CD4-positive, alpha-beta T cell treated with Interleukin-17A for 4 hours (primary cell): ENCODE measurements at places on chromosomes 3 and 15.

- no peak for DNase-seq
Measured at GRCh38 chr3:198017090-198017489, 57.1 kb downstream of the LMLN start.

GRCh38 chr3:17133632-17134545 lies 249.1 kb downstream of the PLCL2 start:
- no peak for DNase-seq

- no peak for DNase-seq
Measured at GRCh38 chr3:75014008-75014407, 399.5 kb upstream of the CNTN3 start.

GRCh38 chr3:64438812-64439211 lies 213.5 kb upstream of the PRICKLE2 start:
- DNase-seq, result no peak

DNA sequence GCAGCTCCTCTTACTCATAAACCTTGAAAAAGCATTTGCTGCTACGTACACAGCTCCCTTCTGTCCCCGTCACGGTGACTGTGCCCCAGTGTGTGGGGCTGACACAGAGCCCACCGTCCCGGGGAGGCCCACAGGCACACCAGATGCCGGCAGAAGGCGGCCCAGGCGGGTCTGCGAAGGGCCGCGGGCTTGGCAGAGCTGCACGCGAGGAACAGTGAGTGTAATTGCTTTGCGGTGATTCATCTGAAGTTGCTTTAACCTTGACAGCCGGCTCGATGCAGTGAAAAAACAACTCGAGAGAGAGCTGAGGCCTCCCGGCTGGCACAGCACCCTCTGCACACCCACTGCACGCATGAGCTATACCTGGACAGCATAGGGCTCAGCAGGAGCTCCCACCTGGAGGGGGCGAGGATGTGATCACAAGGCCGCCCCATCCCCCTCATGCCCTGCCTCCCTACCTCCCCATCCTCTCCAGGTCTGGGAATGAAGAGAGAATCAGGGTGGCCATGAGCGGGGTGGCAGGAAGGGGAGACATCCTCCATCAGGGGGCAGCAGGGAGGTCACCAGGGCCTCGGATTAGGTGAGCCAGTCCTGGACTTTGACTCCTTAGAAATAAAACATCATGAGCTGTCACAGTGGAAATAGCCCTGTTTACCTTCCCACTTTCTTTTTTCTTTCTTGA lies 172.7 kb downstream of the MEGF11 start:
- no peak for DNase-seq

DNA sequence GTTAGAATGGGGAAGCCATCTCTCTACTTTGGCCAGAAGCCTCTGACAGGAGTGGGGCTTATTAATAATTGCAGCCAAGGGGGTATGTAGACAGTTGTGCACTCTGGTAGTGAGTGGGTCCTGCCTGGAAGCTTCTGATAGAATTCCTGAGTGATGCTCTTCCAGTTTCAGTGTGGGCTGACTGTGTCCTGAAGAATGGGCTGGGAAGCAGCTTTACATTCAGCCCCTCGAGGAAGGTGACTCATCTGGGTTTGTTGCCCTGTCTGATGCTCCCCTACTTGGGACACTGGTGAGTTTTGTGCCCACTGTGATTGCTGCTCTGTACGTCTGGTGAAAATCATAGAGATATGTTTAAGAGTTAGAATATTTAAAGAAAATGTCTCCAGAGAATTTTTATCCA lies 444.7 kb upstream of the RBMS3 start:
- DNase-seq, result no peak

DNA sequence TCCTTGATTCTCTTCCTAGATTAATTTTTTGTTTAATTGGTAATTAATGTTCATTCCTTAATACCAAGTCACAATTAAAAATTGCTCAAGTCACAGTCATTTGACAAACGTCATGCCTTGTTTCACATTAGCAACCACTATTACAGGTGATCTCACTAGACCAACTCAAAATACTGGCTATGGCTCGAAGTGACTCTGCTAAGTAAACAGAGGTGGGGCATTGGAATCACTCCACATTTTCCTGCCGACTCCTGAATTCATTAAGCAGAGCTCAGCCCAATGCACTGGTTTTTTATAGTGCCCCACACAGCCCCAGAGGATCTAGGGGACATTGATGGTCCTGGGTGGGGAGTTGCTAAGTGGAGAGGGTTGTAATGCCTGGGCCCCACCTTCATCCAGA lies 201.2 kb upstream of the NSMCE3 start:
- no peak for DNase-seq

DNA sequence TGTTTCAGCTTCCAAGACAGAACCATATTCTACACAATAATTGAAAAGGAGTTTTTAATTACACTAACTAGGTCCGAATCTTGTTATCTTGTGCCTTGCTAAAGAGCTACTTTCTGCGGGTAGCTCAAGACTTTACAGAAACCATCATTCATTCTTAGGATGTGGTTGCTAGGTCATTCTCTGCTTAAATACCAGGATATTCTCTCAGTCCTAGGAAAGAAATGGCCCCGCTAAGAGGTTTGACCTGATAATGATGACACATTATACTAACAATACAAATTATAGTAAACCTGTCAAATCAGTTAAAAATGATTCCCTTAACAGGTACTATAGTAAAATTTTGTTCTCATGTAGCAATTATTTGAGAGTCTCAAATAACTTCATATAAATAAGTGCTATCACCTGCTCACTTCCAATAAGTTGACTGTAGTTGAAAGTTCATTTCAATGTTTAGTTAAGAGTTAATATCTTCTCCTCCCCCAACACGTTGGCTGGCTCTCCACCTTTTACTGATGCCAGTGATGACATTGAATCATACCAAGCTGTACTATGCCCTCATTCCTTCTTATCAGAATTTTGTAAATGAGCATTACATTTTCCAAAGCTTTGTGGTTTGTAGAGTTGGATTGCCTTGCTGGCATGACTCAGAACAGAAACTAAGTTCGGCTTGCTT lies 3.6 kb upstream of the C3orf85 start:
- no peak for DNase-seq

DNA sequence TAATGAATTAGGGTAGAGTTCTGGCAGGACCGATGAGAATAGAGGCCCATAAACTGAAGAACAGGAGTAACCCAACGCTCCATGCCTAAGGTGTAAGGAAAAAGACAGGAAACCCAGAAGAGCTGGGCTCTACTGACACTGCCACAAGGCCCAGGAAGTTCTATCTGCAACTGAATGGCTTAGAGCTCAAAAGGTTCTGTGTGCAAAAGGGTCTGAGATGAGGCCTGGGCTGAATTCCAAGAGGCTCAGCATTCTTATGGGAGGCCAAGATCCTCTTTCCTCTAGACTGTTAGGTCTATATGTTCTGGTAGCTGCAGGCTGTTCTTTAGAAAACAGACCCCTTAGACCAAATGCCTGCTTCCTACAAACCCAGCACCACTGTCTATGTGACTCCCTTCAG lies 30.5 kb upstream of the PRSS50 start:
- DNase-seq, result no peak

GRCh38 chr15:63971427-63971805 lies 74.9 kb downstream of the DAPK2 start:
- DNase-seq, result peak; percentile 70

DNA sequence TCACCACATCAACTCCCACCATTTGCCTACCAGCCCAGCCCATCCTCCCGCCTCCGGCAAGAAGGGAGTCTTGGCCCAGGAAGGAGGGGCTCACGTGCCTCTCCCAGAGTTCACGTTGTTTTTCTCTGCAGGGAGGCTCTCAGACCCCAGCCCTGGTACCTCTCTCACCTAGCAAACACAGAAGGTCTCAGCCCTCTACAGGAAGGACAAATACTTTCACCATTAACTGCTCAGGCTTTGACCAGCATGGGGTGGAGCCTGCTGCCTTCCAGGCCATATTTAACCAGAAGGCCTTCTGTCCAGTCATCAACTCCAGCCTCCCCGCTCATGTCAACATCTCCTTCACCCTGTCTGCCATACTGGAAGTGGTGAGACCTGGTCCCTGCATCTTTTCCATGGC lies 19.0 kb upstream of the HTR3E start:
- DNase-seq, result no peak

DNA sequence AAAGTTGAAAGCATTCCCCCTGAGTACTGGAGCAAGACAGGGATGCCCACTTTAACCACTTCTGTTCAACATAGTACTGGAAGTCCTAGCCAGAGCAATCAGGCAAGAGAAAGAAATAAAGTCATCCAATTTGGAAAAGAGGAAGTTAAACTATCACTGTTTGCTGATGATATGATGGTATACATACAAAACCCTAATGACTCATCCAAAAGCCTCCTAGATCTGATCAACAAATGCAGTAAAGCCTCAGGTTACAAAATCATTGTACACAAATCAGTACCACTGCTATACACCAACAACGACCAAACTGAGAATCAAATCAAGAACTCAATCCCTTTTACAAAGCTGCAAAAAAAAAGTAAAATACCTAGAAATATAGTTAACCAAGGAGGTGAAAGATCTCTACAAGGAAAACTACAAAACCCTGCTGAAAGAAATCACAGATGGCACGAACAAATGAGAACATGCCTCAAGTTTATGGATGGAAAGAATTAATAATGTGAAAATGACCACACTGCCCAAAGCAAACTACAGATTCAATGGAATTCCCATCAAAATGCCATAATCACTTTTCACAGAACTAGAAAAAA lies 40.3 kb downstream of the RPL39L start:
- DNase-seq, result no peak

DNA sequence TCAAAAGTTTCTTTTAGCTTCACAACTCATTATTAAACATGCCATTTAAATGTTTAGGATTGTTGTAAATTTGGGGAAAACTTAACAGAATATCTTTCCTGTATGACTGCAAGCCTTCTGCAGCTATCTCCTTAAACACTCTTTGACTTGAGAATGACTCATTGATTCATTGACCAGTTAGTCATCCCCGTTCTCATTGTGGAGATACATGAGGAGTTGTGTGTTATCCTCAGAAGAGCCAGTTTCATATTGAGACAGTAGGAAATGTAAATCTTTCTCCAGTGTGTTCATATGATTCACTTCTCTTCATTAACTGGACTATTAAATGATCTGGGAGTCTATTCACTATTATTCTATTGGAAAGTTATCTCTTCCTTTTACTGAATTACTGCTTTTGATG lies 83.0 kb downstream of the CRYGS start:
- no peak for DNase-seq

DNA sequence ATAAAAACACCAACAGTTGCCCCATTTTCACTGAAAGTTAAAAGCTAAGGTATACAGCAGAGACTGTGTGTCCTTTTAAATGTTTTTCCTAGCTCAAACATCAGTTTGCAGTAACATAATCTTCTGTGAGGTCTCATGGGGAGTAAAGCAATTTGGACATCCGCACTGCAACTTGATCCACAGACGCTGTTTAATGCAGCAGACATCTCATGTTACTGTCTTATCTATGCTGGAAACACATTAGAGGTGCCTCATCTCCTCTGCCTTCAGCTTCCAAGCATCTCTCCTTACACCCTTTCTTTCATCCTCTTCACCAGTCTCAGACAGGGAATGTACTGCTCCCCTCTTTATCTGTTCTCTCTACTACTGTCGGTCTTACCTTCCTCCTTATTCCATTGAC lies 53.7 kb upstream of the ATP11B start:
- no peak for DNase-seq

- no peak for DNase-seq
Measured at GRCh38 chr15:29046977-29047376, 161.2 kb downstream of the APBA2 start.

GRCh38 chr3:158830391-158830790 lies 28.5 kb downstream of the MFSD1 start:
- DNase-seq, result no peak

DNA sequence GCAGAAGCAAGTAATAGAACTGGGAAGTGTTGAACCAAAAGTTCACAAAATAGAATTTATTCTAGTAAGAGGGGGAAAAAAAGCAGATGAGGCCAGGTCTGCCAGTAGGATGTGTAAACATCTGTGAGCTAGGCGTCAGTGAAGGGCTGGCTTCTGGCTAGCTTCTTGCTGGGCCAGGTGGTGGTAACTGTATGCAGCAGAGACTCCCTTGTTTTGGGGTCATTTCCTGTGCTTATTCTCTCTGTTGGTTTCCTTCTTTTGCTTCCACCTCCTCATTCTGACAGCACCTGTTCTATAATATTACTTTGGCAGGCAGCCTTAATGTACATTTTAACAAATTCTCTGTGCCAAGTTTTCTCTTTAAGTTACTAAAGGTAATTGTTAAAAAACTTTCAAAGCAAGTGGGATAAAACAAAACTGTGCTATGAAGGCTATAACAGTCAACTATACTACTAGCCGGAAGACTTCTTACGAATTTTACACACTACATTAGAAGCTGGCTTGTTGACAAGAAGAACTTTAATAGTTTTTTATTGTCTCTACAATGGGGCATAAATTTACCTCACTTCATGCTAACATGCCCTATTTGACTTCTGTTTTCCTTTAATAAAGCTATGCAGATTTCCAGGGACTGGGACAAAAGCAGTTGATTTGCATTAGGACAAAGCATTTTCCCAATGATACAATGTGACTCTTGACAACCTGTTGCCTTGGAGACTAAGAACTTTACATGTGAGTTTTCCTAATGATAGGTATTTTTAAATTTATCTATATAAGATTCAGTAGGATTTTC lies 318.8 kb upstream of the NAALADL2 start:
- DNase-seq, result no peak

GRCh38 chr15:76391847-76392246 lies 55.3 kb downstream of the ISL2 start:
- DNase-seq, result no peak

- no peak for DNase-seq
Measured at GRCh38 chr3:79264892-79265291, 502.9 kb downstream of the ROBO1 start.

DNA sequence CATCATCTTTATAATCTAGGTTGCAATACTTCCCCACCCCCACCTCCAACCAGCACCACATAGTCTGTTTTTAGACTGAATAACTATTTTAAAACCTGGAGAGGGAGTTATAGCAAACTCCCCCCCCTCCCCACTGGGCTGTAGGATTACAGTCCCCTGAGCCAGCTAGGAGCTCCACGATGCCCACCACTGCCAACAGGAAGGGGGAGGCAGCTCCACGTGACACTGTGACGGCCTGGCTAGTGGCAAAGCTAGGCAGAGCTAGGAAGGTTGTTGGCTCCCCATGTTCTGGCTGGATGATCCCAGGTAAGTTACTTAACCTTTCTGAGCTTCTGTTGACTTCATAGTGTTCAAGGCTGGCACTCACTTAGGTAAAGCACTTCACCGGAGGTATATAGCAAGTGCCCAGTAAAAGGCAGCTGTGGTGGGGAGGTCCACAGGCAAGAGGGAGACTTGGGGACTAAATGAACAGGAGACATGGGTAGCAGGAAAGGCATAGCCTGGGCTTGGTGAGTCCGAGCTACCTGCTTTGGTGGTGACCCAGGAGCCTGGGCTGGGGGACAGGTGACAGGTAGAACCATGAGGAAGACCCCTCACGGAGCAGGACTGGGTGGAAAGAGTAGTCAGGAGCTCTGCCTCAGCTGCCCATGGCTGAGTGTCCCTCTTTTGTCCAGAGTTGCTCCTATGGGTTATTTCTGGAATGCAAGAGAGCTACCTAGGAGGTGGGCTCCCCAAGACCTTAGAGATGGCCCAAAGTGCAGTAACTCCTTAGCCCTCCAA lies 4.0 kb upstream of the TBC1D21 start:
- DNase-seq, result no peak
